Erythroblast (primary cell): ENCODE measurements at places on chromosomes 3 and 15.
A peak's percentile ranks its signal among the peaks of the same experiment; 100 is the strongest.

DNA sequence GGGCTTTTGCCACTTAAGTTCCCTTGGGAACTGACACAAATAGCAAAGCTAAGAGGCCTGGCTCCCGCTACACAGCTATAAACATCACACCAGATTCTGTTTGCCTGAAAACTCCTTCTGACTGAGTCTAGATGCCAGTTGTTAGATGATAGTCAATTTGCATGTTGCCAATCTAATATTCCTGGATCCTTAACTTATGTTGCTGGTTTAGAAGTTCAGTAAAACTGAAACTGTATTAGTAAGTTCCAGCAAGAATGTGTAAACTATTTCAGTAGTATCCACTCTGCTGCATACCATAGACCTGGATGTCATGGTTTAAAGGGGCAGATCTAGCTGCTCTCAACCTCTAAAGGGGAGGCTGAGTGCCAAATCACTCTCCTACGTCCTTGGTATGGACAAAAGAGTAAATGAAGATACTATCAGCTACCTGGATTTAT, 27.1 kb upstream of the LACTB start:
- no peak for DNase-seq

DNA sequence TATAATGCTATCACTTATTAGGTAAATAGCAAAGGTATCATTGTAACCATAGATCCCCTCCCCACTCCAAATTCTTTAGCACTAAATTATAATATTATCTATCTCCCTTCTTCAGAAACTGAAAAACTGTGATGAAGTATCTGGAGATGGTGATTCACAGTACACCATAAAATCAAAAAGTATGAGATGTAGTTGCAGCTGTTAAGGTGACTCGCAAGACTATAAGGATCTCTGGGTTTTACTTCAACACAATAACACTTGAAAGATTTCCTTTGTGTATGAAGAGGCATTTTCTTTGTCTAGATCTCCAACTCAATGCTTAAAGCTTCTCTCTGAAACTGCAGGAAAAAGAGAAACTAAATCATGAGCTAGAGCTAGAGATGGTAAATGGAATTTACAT, 46.9 kb downstream of the IFT57 start:
- no peak for DNase-seq

- DNase-seq = no peak
Measured at GRCh38 chr3:194265505-194265892, 85.6 kb downstream of the CPN2 start.

GRCh38 chr3:171883257-171883892, 40.2 kb downstream of the TMEM212 start:
- DNase-seq = no peak

- DNase-seq = no peak
Measured at GRCh38 chr3:12986031-12986430, 87.2 kb downstream of the IQSEC1 start.

DNA sequence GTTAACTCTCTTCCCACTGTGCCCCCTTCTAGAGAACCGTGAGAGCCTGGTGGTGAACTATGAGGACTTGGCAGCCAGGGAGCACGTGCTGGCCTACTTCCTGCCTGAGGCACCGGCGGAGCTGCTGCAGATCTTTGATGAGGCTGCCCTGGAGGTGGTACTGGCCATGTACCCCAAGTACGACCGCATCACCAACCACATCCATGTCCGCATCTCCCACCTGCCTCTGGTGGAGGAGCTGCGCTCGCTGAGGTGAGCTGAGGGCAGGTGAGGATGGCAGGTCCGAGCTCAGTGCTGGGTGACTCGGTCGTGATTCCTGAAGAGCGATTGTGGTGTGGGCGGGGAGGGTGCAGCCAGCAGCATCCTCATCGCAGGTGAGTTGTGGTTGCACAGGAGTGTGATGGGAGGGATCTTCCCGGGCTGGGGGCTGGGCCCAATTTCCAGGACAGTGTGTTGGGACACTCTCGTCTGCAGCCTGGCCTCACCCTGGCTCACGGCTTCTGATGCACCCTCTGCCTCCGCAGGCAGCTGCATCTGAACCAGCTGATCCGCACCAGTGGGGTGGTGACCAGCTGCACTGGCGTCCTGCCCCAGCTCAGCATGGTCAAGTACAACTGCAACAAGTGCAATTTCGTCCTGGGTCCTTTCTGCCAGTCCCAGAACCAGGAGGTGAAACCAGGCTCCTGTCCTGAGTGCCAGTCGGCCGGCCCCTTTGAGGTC, 8.0 kb downstream of the MCM2 start:
- DNase-seq = no peak

DNA sequence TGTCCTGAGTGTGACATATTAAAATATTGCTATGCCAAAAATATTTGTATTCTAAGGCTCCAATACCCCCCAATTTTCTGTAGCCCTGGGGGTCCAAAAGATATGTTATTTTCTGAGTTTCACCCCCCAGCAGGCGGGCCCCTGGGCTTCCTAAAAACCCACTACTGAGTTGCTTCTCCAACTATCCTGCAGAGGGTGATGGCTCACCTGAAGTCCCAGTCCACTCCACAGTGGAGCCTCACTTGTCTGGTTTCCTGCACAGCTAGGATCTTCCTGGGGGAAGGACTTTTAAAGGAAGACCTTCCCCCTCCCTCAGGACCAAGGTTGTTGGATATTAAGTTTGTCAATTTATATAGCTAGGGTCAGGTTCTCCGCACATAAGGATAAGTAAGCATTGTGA, 1181.4 kb downstream of the ROBO2 start:
- DNase-seq = no peak

- DNase-seq = no peak
Measured at GRCh38 chr15:29820394-29821154, 1.7 kb downstream of the TJP1 start.

- no peak for DNase-seq
Measured at GRCh38 chr3:36751326-36751725, 13.0 kb downstream of the DCLK3 start.

GRCh38 chr3:10467904-10468612, 37.3 kb downstream of the ATP2B2 start:
- no peak for DNase-seq

DNA sequence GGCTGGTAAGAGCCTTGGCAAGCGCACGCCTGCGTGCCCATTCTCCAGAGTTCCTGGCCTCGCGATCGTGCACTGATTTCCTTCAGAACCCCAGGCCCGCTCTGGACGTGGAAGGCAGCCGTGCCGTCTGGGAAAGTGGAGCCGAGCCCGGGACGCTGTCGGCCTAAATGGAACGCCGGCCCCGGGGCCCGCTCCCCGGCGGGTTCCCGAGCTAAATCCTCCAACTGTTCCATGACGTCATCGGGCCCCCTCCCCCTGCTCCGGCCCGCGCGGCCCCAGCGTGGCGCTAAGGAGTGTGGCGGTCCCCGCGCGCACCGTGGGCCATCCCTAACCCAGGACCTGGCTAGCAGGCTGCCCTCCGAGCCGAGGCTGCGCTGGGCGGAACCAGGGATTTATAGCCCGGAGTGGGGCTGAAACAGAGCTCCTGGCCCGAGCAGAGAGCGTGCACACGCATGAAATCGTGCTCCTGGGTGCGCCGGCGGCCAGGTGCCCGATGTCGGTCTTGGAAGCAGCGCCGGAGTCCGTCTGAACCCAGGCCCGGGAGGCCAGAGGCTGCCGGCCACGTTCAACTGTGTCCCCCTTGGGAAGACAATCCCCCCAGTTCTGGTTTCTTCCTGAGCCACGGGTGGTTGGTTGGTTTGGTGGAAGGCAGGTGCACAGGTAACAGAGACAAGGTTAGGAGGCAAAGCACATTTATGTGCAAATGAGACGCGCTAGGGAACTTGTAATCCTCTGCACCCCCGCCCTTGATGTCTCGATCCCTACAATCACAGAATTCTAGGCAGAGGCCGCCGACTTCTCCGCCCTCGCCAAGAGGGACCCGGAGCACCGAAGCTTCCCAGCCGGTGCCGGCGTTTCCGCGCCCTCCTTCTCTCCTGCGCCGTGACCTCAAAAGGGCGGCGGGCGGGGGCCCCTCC, 84.9 kb upstream of the ETV5 start:
- no peak for DNase-seq

DNA sequence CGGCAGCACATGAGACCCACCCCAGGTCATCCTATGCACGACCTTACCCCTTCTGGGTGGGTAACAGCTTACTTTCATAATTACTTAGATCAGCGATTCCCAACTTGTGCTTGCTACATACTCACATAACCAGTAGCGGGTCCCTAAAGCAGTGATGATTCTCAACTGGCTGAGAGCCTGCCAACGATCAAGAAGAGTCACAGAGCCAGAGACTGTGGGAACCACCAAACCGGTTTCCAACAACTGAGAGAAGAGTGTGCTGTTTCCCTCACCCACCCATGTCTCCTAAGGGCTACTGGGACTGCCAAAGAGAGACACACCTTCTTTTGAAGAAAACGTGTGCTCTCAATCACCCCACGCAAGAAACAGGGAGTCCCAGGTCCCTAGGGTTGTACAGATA, 12.0 kb upstream of the XXYLT1 start:
- DNase-seq = no peak

DNA sequence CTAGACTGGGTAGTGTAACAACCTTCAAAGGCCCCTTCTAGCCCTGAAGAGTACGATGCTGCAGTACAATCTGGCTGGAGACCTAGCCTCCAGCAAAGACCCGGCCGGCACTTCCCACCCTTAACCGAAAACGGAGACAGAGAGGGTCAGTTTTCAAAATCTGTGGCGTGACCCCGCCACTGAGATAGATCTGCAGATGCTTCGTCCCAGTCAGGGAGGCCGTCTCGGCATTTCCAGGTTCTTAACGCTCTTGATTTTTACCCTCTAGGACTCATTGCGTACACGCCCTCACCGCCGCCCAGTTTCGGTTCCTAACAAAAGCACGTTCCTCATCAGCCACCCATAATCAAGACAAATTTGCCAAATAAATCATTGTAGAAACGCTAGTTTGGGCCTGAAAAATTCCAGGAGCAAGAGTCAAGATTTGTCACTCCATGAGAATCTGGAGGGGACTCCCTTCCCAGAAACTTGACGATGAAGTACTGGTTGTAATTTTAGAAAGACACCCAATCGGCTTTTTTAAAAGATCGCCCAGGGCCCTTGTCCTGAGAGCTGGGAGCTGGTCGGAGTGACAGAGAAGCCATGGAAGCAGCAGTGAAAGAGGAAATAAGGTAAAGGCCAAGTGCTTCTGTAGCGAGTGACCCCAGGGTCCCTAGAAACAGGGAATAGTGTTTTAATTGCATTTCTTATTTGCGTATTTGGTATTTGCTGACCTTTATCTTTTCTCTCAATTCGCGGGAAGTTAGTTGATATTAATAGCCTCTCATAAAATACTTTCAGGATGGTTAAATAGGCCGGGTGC, 868 bp upstream of the TMEM87A start:
- peak; percentile 75 for DNase-seq

DNA sequence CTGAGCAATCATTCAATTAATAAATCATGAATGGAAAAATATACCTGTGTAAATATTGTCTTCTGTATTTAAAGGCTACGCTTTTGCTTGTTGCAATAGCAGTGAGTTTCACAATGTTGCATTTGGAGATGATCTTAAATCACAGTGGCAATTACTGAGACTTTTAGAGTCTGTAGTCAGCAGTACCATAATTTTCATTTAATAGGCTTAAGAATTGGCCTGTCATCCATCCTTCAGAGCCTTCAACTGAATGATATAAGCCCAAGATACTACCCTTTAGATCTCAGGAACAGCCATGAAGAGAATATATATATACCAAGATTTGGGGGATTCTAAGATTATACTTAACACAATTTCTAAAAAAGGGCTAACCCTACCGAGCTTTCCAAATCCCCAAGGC, 458.1 kb downstream of the GBE1 start:
- no peak for DNase-seq

DNA sequence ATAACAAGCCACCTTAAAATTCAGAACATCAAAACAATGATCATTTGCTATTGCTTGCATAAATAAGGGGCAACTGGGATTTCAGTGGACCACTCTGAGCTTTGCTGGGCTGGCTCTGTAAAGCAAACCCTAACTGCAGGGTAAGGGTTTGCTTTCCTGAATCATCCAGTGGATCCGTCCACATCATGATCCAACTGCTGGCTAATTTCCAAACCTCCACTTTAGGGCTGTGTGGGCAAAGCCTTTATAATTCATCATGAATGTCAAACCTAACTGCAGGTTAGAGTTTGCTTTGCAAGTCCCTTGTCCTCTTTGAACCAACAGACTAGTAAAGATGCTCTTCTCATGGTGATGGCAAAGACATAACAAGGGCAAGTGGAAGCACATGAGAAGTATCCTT, 76.1 kb downstream of the SYNPR start:
- DNase-seq = no peak

- no peak for DNase-seq
Measured at GRCh38 chr3:45312836-45313493, 75.4 kb upstream of the LARS2 start.

GRCh38 chr15:51668446-51668845, 12.9 kb upstream of the SCG3 start:
- DNase-seq = no peak

DNA sequence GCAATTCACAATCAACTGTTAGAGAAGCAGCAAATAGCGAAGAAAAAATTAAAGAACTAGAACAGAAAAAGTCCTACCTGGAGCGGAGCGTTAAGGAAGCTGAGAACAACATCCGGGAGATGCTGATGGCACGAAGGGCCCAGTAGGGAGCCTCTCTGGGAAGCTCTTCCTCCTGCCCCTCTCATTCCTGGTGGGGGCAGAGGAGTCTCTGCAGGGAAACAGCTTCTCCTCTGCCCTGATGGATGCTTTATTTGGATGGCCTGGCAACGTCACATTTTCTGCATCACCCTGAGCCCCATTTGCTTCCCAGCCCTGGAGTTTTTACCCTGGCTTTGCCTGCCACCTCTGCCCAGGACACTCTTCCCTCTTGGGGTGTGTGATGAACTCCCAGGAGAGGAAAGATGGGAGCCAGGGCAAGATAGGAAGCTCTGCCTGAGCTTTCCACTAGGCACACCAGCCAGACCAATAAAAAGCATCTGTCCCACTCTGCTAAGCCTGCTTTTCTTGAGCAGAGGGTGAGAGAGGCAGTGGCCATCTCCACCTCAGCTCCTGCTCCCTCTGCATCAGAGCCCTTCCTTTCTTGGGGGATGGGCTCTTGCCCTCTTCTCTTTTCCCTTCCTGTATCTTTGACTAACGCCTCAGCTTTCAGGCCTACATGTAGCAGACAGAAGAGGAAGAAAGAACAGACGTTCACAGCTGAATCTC, 39.4 kb downstream of the PPARG start:
- no peak for DNase-seq

- DNase-seq = no peak
Measured at GRCh38 chr15:78492872-78493271, 14.5 kb upstream of the HYKK start.

DNA sequence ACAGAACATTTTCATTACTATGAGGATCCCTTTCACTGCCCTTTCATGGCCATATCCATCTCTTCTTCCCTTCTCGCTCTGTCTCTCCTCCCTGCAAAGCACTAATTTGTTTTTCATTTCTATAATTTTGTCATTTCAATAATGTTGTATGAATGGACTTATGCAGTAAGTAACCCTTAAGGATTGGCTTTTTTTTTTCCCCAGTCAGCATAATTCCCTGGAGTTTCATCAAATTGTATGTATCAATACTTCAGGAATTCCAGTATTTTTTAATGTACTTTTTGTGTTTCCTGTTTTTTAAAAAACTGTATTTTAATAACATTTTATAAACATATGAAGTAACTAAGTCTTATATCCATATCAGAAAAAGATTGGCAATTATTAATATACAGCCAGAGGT, 1016.0 kb upstream of the SEMA6D start:
- DNase-seq = no peak

GRCh38 chr3:177197041-177197726, at the start of gene TBL1XR1:
Gene TBL1XR1, minus strand, starts transcription at chr3:177197482. Its CDS starts 132,505 bp downstream, at chr3:177064977.
- DNase-seq = peak; percentile 93

- no peak for DNase-seq
Measured at GRCh38 chr3:183987000-183987600, 30.6 kb downstream of the ABCC5 start.
